ENCODE measurements at places on chromosomes 1 and 21.

DNA sequence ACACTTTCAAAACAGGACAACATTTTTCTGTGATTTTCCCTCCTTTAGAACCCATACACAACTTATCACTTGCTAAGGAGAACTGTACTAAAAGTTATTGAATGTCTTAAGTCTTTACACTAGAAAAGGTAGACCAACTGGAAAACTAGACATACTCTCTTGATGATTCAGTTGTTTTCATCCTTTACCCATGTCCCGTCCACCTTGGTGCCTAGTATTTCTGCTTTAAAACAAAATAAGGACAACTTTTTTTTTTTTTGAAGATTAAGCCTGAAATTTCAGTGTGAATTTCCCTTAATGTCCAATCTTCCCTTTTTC lies 4.5 kb downstream of the CDKN2C start:
- no peak for DNase-seq

DNA sequence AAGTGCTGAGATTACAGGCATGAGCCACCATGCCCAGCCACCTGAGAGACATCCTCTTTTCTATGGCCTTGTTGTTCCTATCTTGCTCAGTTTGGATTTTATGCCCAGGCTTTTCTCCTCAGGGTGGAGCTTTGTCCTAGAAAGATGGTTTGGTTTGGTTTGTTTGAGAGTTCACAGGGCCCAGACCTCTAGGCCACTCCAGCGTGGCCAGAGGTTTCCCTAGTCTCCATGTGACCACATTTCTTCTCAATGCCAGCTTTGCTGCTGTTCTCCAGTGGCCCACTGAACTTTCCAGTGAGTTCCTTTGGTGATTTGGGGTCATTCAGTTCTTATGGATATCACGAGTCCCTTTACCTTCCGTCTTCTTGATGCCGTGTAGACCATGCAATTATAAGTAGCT lies 92.6 kb upstream of the SERBP1 start:
- no peak for DNase-seq

DNA sequence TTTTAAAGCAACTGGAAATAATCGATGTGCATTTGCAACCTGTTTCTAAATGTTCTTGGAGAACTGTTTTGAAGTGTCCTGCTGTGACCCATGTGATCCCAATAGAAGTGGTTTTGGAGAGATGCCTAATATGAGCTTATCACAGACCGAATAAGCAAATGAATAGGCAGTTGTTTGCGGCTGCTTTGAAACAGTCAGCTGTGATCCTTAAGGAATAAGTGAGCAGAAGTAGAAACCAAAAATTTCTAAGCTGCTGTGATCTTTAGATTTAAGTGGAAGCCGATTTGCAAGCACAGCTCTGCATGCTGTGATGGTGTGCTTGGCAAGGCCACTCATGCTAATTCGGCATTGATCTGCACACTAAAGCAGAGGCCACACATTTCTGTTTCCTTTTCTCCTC lies 329.5 kb upstream of the DUSP10 start:
- no peak for DNase-seq

- no peak for DNase-seq
Observed at GRCh38 chr1:18397641-18398040, 83.1 kb upstream of the KLHDC7A start.

GRCh38 chr1:191536791-191537429 lies 621.4 kb upstream of the RGS18 start:
- DNase-seq, result no peak

Measured in NCI-H1048 (cell line).